ENCODE measurements at places on chromosomes 2 and 18.

GRCh38 chr2:232889876-232890401 lies 19.9 kb downstream of the SNORC start:
- DNase-seq: no peak

GRCh38 chr2:72026819-72027425 lies 120.7 kb downstream of the CYP26B1 start:
- DNase-seq: no peak

DNA sequence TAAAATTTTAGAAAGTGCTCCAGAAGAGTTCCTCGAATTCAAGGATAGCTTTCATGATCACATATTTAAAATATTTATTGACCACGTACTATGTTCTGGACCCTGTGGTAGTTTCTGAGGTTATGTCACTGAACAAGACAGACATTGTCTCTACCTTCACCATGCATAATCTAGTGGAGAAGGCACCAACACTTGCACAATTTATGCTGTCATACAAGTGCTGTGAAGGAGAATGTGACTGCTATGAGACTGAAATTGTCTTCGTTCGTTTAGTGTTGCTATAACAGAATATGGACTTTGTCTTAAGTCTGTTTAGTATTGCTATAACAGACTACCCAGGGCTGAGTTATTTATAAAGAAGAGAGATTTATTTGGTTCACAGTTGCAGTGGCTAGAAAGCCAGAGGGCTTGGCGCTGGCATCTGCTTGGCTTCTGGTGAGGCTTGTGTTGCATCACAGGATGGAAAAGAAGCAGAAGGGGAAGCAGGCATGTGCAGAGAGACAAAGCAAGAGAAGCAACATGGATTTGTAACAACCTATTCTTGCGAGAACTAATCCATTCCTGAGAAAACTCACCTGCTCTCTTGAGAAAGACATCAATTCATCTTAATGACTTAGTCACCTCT lies 50.0 kb upstream of the RFX8 start:
- DNase-seq: no peak

DNA sequence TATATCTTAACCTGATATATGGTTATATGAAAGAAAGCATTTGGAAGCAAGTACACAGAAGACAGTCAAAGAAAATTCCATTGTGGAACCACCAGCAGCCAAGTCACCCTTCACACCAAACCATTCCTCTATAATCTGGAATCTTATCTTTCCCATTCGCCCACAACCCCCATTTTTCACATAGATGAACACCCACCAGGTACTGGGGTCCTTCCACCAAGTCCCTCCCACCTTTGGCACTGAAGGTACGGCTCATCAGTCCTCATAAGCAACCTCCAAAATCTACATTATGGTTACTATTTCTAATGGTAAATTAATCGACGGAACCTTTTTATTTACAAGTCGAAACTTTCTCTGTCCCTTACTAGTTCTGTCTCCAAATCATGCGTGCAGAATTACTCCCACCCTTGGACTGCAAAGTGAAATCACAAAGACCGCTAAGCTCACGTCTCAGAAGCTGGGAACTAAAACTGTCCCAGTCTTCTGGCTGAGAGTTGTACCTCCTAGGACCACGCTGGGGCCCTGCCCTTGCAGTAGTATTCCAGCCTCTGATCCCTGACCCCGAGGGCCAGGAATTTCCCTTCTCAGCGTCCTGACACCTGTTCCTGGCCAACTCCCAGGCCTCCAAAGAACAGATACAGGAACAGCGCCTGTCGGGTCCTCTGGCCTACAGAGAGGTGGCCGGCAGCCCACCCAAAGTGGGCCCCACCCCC lies 702 bp downstream of the OLA1 start:
- no peak for DNase-seq

DNA sequence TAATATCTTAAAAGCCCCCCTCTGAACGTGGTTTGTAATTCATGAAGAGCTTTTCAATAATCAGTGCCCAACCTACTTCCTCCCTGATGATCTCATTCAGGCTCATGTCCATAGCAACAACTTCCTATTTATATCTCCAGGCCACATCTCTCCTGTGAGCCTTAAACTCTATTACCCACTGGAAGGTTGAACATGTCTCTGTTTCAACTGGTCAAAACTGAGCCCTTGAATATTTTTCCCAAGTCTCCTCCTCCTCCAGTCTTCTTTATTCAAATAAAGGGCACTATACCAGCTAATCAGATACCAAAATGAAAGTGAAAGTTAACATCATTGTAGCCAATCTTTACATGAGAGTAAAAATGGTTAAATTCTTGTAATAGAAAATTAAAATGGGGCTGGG lies 63.7 kb upstream of the ITGA4 start:
- no peak for DNase-seq

GRCh38 chr2:234873828-234874173 lies 78.0 kb upstream of the SH3BP4 start:
- no peak for DNase-seq

DNA sequence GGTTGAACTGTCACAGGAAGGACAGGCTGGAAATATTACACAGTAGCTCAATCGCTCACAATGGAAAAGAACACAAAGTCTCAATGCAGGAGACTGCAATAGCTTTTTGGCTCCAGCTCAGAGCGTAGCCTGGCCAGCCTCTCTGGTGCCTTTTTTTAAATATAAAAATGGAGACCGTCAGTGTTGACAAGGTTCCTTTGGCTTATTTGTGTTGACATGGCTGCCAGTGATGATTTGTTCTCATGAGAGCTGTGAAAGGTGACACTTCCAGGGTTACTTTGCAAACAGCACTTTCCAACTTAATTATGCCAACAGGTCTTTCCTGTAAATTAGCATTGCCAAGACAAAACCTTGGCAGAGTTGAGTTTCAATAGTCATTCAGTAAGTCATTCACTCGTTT lies 70.8 kb downstream of the KCNE4 start:
- no peak for DNase-seq

- no peak for DNase-seq
Observed at GRCh38 chr2:156512451-156512850, 76.3 kb downstream of the GPD2 start.

DNA sequence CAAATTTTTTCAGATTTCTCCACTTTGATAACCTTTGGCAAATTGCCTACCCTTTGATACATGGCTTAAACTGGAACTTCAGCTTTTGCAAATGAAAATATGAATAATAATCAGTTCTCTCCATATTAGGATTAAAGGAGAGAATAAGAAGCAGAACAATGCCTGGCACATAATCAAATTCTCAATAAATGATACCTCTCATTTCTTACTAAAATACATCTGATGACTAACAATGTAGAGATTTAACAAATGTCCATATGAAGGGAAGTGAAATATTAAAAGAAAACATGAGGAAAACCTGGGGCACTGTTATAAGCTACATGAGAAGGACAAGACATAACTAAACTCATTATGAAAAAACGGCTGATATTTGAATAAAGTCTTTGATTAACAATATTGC lies 1103.6 kb downstream of the LRP1B start:
- DNase-seq: no peak

DNA sequence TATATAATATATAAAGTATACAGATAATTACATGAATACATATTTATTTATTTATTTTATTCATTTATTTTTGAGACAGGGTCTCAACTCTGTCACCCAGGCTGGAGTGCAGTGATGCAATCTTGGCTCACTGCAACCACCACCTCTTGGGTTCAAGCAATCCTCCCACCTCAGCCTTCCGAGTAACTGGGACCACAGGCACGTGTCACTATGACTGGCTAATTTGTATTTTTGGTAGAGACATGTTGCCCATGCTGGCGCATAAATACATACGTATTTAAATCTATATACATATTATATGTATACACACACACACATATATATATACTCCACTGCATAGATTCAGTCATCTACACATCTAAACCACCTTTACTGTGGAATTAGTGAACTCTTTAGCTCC lies 20.6 kb upstream of the NDUFV2 start:
- DNase-seq: no peak

DNA sequence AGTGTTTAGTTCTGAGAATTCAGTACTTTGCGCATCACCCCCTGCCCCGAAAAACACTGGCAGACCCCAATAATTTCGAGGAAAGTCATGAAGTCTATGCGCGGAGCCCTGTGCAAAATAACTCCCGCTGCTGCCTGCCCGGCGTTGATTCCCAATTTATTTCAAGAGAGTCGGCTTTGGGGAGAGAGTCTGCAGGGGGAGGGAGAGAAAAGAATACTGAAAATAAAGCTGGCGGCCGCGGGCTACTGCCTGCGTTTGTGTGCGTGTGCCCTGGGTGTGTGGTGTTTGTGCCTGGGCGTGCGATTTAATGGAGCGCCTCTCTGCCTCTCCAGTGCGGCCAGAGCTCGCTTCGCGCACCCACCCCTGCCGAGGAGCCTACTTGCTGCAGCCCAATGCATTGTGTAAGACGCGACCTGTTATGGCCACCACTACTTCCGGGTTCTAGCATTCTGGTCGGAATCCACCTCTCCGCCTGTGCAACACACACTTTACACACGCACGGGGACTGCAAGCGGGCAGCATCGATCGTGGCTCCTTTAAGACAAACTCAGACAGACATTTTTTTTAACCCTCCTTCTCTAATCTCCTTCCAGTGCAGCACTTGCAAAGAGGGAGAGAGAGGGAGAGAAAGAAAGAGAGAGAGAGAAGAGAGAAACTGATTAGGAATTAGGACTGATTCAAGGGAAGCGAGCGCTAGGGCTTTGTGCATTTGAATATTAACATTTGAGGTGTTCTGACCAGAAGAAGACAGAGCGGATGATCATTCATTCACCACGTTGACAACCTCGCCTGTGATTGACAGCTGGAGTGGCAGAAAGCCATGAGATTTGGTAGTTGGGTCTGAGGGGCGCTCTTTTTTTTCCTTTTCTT lies at the start of gene MEIS1:
TSS of gene MEIS1 (plus strand) at position 447 of the 870 bp plus-strand sequence. CDS start 732 bp downstream, outside the sequence.
- no peak for DNase-seq

- no peak for DNase-seq
Observed at GRCh38 chr2:235005023-235005422, 53.2 kb downstream of the SH3BP4 start.

DNA sequence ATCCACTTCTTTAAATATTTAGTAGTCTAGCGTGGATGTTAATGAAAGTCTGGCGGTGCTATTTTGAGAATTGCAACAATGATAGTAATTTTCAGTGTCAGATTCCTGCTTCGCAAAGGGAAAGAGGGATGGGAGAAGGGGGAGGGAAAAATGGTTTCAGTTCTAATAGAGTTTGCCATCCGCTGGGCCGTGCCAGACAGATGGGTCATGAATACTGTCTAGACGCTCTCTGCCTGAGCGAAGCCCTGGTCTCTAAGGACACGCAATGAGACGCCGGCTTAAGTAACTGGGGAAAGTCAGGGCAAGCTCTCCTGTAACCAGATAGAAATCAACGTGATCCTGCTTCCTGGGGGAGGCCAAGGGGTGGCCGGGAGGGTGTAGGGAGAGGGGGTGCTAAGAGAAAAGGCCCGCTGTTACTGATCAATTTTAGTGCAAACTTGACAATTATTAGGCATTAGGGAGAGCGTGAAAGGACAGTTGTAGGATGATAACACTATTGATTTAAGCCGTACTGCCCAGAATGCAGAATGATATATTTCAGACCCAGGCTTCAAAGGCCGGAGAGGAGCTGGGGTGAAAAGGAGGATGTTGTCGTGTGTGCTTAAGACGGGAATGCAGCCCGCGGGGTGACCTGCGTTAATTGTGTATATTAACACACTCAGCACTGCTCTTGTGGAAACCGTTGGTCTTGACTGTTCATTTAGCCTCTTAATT lies 229.2 kb downstream of the LDLRAD4 start:
- no peak for DNase-seq

Data from stimulated activated CD4-positive, alpha-beta T cell treated with anti-CD3 and anti-CD28 coated beads, Interleukin-12 subunit alpha, Interleukin-12 subunit beta, amount 100 ng/mL, for 24 hours (primary cell).